Putamen (tissue), 1 donor: ENCODE measurements at places on chromosomes 11 and 22.

DNA sequence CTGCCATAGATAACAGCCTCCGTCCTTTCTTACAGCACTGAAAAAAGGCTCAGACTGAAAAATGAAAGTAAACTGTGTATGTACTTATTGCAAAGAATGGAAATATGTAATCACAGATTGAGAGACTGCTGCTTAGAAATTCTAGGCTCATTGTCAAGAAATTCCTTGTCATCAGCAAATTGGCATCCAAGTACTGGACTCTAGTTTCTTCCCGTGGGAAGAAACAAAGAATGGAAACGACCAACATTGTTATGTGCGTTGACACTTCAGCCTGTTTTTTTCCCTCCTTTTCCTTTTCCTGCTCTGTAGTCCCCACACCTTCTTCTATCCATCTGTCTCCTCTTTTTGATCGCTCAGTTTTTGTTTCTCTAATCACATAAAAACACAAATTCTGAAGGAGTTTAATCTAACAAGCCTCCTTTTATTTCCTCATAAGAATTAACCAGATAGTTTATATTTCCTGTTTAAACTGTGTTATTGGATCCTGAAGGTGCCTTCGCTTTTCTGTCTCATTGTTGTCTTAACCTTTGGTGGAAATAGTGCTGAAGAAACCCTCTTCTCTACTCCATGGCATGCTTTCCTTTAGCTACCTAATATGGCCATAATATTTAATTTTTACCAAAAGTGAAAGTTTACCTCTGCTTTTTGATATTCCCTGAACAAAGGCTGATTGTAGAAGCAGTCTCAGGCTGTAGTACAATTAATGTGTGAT lies 20.0 kb upstream of the CASP12 start:
- DNase-seq: no peak

GRCh38 chr22:37640591-37641560 lies 1.4 kb downstream of the SH3BP1 start:
- DNase-seq: no peak

DNA sequence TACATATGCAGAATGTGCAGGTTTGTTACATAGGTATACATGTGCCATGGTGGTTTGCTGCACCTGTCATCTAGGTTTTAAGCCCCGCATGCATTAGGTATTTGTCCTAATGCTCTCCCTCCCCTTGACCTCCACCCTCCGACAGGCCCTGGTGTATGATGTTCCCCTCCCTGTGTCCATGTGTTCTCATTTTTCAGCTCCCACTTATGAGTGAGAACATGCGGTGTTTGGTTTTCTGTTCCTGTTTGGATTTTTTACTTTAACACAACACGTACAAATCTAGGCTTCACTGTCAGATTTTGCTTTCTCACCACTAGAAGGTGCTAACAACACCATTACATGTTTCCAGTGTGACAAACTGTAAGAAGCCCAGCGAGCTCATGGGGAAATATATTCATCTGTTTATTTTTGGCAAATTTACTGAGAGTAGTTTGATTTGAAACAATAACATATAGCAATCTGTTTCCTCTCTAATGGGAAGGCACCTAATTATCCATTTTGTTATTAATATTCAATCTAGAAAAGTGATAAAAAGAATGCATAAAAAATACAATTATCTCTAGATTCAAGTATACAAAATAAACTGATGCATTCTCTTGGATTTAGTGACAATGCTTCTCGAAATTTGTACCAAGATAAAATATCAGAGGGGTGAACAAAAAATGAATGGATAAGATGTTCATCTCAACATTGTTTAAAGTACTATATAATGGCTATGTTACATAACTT lies 23.2 kb upstream of the BIRC3 start:
- peak; percentile 30 for DNase-seq

- DNase-seq: no peak
These were observed 28.6 kb downstream of the MMP20 start for GRCh38 chr11:102596578-102596977.

- DNase-seq: no peak
These were observed 113.6 kb upstream of the MTMR2 start for GRCh38 chr11:96037405-96037949.

- no peak for DNase-seq
These were observed 6.5 kb downstream of the STIP1 start for GRCh38 chr11:64192434-64192833.

GRCh38 chr11:111101881-111102280 lies 143.6 kb upstream of the POU2AF2 start:
- no peak for DNase-seq

GRCh38 chr11:126930091-126930841 lies 70.3 kb downstream of the KIRREL3 start:
- no peak for DNase-seq

GRCh38 chr11:61968758-61969390 lies 1.4 kb upstream of the FTH1 start:
- no peak for DNase-seq

- no peak for DNase-seq
These were observed 12.7 kb downstream of the FAM76B start for GRCh38 chr11:95776859-95777258.

- no peak for DNase-seq
These were observed 3.2 kb upstream of the TBX1 start for GRCh38 chr22:19757140-19757984.

GRCh38 chr11:76103460-76103859 lies 102.8 kb downstream of the WNT11 start:
- DNase-seq: no peak

DNA sequence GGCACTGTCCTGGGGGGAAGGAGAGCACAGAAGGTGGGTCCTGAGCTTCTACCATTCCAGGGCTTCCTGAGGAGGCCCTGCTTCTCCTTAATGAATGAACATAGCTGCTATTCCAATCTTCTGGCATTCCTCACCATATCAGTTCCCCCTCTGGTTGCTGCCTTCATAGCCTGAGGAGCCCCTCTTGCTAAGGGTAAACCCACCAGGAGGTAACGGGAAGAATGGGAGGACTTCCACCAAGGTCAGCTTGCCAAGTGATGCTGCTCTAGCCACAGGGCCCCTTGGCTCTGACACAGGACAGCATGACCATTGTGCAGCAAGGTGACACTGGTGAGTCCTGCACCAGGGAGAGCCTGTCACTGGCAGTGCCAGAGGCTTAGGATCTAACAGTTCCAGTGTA lies 1022.5 kb downstream of the TBC1D22A start:
- DNase-seq: no peak

DNA sequence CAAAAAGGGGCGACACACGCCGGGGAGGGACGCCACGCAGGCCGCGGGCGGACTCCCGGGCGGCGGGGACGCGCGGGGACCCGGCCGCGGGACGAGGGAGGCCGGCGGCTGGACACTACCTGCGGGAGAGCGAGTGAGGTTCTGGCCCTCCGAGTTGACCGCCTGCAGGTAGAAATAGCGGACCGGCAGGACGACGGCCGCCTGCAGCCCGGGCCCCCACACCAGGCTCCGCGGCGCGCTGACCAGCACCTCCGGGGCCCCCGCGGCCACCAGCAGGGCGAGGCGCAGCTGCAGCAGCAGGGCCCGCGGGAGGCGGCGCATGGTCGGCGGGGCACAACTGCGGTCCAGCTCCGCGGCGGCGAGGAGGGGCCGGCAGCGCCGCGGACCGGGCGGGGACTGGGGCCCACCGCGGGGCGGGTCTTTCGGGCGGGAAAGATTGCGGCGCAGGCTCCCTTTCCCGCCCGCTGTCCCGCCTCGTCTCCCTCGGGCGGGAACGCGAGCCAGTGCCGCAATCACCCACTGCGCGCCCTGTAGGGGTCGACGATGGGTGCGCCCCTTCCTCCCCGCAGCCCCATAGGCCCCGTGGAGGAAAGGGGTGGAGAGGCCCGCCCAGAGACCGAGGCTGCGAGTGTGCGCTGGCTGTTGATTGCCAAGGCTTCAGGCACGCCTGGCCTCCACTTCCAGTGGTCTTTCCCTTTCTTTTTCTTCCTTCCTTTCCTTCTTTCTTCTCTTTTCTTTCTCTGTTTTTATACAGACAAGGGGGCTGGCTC lies at the start of gene POGLUT3:
TSS of gene POGLUT3 (minus strand) at position 339 of the 770 bp plus-strand sequence. CDS start at position 321, 18 bp downstream.
- peak; percentile 27 for DNase-seq

DNA sequence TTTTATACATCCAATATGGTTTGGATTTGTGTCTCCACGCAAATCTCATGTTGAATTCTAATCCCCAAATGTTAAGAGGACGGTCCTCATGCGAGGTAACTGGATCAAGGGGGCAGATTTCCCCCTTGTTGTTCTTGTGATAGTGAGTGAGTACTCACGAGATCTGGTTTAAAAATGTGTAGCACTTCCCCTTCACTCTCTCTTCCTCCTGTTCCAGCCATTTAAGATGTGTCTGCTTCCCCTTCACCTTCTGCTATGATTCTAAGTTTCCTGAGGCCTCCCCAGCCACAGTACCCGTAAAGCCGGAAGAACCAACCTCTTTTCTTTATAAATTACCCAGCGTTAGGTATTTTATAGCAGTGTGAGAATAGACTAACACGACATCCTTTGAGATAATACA lies 98.6 kb downstream of the TTC28 start:
- no peak for DNase-seq

DNA sequence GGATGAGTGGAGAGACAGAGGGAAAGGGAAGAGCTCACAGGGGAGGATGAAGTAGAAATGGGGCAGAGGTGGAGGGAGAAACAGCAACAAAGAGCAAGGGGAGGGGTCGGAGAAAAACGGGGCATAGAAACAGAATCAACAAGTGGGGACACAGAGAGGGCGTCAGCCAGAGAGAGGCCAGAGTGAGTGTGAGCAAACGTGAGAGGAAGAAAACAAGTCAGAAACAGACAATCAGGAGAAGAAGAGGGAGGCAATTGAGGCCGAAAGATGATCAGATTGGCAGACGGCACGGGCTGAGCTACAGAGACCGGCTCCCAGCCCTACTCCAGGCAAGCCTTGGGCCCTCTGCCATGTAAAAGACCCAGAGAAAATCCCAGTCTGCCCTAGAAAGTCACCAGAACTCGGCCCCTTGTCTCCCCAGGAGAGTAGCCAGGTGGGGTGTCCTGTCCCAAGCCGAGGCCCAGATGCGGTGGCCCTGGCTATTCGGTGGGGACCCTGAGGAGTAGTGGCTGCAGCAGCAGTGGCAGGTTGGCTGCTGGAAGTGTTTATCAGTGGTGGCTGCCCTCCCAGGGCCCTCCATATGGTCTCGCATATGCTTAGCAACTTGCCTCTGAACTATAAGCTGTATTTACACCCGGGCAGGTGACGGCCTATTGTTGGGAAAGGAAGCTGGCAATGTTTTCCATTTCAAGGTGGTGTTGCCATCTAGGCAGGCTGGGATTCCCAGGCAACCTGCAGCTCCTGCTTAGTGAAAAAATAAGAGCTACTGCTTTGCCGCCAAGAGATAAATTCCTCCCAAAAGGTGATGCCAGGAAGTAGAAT lies 14.8 kb upstream of the TSPAN18 start:
- no peak for DNase-seq

DNA sequence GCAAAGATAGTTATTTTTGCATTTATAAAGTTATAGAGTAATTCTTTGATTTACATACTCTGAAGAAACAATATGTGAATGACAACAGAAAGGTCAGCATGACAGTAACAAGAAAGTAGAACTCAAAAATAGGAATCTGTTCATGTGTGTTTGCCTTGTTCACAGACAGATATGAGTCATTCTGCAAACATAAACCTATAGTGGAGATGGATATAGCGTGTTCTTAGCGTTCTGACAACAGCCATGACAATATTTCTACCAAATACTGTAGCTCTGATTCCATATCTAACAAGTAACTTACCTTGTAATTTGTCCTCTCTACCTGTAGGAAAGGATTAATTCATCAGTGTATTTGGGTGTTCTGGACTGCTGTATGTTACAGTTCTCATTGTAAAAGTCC lies 208.5 kb upstream of the MTMR2 start:
- DNase-seq: no peak

DNA sequence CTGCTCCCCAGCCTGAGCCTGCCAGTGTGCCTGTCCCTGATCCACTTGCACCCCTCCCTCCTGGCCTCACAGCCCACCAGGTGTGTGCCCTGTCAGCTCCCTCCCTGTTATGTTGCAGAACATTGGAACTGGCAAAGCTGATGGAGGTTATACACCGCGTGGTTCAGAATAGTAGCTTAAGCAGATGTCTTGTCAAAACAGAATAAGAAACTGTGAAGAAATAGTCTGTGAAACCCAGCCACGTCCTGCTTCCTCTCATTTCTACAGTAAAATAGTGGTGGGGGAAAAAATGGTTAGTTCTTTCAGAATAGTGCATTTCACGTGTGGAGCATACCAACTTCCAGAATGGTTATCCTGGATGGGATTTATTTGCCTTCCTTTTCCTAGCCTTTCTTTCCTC lies 161.2 kb upstream of the NAV2 start:
- DNase-seq: no peak

DNA sequence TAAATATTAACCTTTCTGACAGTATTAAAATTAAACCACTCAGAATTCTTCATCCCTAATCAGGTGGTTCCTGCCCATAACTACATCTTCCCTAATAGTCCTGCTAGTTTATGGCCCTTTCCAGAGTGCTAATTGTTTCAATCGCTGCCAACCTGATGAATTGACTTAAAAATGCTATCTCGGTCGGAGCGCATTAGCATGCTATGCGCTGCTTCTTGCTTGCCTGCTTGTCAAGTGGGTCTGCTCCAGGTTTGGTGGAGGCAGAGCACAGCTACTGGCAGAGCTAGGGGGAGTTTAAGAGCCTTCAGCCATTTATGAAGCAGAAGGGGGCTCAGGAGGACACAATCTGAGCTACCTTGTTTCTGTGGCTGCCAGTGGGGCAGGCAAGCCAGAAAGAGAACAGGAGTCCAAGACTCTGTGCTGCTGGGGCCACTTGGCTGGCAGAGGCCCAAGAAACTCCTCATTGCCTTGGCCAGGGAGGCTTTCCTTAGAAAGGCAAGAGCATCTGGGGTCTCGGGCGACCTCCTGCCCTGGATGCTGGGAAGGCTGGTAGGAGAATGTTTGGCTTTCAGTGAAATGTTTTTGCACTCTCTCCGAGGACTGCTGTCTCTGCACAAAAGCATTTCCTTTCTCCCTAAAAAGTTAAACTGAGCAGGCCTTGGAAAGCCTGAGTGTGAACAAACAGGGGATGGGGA lies 62.1 kb upstream of the PHOX2A start:
- no peak for DNase-seq

DNA sequence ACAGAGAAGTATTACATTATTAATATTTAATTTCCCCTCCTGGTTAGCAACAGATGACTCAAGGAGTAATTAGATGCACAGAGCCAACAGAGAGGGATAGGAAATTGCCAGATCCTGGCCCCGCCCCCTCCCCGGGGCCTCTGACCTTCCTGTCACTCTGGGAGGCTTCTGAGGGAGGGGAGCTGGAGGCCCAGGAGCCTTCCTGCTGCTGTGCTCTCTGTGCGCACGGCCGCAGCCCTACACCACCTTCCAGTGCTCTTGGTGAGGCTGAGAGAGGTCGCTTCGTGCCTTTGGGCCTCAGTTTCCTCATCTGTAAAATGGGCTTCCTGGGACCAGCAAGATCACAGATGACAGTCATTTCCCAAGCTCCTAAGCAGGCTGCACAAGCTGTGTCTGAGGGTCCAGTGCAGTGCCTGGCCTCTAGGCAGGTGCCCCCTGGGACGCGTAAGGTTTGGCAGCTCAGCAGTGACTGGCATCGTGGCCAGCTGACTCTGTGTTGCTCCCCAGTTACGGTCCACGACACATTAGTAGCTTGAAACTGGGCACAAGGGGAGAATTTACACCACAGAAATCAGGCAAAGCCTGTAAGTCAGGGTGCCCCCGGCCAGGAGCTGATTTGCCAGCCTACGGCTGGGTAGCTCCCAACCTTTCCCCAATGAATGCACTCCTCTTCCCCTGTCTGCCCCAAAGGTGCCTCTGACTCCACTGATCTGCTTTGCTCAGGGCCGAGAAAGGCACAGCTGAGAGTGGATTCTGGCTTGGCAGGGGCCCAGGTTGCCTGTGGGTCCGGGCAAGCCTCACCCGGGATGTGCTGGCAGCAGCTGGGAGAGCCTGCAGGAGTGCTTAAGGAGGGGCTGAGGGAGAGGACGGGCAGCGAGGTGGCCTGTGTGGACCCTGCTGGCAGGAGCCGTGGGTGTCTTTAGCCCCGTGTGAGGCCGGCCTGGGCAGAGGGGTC lies 2.3 kb downstream of the ADORA2A start:
- DNase-seq: no peak
